ENCODE measurements at places on chromosomes 6 and 20.

DNA sequence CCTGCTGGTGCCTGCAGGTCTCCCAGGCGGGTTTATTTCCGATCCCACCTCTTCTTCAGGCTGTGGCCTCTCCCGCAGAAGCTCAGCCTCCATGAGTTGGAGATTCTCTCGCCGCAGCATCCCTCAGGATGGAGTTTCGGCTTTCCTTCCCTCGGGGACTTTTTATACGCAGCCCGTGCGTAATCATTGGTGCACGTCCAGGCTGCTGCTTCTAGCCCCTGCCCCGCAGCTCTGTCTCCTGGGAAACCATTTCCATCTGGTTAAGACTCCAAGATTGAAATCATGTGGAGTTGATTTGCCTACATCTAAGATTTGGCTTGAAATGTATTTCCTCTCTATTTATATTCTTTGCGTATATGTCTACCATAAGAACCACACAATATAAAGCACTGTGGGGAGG, 46.7 kb upstream of the CARMIL1 start:
- no peak for DNase-seq

DNA sequence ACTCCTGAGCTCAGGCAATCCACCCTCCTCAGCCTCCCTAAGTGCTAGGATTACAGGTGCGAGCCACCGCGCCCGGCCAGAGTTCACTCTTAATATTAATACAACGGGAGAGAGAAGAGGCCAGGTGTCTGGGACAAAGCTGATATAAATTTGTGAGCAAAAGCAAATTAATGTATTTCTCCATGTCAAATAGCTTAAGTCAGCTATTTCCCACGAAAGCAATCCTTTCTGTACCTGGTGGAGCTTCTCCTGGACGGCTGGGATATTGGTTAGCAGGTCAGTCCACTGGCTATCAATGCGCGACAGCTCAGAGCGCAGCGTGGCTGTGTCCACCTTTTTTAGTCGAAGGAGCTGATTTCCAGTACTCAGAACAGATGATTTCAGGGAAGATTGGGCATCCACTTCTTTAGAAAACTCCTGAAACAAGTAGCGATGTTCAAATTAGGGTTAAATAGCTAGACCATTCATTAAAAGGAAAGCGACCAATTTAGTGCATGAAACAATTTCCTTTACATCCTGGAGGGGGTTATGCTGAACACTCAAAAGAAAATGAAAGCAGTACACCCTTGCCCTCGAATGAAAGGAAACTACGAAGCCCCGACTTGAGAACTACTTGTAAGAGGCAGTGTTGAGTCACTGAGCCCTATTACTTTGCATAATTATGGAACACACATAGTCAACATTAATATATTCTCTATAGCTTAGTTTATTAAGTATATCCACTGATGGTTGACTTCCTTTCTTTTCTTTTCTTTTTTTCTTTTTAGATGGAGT, 403.4 kb downstream of the SYNE1 start:
- DNase-seq: no peak

DNA sequence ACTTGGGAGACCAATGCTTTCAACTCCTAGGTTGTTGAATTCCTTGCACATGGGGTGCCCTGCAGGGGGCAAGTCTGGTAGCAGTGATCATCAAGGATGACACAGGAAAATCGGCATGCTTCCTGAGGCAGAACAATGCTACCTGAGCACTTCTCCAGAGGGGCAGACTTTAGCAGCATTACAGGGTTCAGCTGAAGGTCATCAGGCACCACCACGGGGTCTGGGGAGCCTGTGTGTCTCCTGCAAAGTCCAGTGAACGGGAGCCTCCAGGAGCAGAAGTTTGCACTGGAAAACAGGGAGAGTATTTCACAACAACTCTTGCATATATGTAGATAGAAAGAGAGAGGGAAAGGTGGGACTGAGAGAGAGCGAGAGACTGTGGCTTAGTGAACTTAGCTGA, 10.2 kb downstream of the VSX1 start:
- no peak for DNase-seq

- no peak for DNase-seq
These were observed 289.9 kb upstream of the TSHZ2 start for GRCh38 chr20:52682237-52682636.

GRCh38 chr6:117264692-117265409, 507 bp upstream of the VGLL2 start:
- peak; percentile 17 for DNase-seq

DNA sequence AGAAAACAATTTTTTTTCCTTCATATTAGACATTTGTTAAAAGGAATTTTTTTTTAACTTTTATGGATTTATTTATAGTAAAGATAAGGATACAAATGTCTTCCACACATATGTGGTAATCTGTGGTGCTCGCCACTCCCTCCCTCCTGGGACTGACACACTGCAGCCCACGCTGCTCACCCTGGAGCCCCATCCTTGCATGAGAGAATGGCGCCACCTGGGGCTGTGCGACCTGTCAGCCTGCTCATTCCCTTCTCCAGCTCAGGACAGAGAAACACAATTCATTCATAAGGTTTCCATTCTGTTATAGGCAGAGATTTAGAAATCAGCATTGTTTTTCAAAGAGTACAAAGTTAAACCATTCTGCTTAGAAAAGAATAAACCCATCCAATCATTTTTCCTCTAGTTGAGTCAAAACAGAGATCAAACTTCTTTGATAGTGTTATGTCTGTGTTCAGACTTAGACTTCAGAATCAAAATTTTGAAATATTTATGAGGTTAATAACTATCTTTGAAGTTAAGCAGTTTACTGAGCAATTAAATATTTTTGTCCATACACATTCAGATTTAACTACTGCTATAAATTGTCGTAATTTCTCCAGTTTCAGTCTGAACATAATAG, 42.8 kb upstream of the DYNLRB1 start:
- DNase-seq: peak; percentile 9

DNA sequence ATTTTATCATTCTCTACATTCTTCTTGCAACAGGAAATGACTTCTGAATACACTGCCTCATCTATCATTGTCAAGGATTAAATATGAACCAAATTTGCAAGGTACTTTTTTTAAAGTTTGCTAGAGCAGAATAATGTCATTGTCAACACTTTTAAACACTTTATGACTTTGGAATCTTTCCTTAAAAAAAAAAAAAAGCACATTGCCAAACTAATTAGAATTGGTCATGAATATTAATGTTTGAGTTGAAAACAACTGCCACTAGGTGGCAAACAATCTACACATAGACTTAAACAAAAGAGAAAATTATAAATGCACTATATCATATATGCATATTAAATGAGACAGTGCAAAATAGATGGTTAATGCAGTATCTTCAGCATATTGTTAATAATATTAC, 32.5 kb upstream of the TMEM244 start:
- DNase-seq: no peak

GRCh38 chr20:23125625-23126191, 39.6 kb upstream of the CD93 start:
- no peak for DNase-seq
